Stimulated activated CD8-positive, alpha-beta memory T cell treated with anti-CD3 and anti-CD28 coated beads, Interleukin-7, amount 100 ng/mL, for 48 hours (primary cell): ENCODE measurements at places on chromosomes 4 and X.
A peak's percentile ranks its signal among the peaks of the same experiment; 100 is the strongest.

DNA sequence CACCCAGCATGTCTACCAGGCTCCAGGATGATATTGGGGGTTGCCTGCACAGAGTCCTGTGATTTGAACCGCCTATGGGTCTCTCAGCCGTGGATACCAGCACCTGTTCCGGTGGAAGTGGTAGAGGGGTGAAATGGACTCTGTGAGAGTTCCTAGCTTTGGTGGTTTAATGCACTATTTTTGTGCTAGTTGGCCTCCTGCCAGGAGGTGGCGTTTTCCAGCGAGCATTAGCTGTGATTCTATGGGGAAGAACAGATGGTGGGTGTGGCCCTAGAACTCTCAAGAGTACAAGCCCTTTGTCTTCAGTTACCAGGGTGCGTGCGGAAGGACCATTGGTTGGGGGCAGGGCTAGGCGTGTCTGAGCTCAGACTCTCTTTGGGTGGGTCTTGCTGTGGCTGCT lies 316.9 kb upstream of the AMOT start:
- DNase-seq: no peak

- no peak for DNase-seq
These were observed 90.4 kb downstream of the PHOX2B start for GRCh38 chr4:41658163-41658562.

DNA sequence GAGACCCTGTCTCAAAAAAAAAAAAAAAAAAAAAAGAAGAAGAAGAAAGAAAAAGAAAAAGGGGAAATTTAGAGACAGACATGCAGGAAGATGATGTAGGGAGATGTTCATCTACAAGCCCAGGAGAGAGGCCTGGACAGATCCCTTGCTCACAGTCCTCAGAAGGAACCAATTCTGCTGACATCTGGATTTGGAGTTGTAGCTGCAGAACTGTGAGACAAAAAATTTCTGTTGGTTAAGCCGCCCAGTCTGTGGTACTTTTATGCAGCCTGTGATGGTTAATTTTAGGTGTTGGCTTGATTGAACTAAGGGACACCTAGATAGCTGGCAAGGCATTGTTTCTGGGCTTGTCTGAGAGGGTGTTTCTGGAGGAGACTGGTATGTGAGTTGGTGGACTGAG lies 10.1 kb upstream of the STIM2 start:
- DNase-seq: no peak

- DNase-seq: no peak
These were observed 2.3 kb upstream of the UVSSA start for GRCh38 chr4:1344696-1345095.

- DNase-seq: no peak
These were observed 153.4 kb upstream of the QRFPR start for GRCh38 chr4:121534187-121534586.

DNA sequence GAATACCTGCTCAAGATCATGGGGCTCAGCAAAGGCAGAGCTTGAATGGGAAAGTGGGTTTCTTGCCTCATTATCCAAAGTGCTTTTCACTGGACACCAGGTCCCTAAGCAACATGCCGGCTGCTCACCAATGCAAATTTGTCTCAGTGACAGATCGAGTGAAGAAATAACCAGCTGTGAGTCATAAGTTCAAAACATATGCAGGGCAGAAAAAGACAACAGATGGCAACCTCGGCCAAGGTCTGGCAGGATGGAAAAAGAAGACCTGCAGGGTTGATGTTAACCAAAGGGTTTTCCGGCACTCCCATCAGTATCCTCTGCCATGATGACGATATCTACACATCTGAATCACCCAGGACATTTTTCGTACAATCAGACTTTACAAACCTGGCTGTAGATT lies 124.1 kb downstream of the AFAP1 start:
- no peak for DNase-seq

DNA sequence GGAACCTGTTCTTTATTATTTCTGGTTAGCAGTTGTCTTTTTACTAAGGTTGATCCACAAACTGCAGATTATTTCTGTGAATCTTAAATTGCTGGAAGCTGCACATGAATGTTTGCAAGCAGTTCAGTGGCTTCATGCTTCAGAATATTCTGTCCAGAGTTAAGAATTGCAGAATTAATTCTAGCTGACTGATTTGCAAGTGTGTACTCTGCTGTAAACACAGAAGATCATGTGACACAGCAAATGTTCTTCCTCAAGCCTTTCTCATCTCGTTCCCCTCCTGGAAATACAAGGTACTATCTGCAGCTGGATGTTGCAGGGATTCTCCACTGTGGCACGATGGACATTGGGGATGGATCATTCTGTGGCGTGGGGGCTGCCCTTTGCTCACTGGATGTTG lies 16.8 kb upstream of the CLTRN start:
- DNase-seq: no peak

DNA sequence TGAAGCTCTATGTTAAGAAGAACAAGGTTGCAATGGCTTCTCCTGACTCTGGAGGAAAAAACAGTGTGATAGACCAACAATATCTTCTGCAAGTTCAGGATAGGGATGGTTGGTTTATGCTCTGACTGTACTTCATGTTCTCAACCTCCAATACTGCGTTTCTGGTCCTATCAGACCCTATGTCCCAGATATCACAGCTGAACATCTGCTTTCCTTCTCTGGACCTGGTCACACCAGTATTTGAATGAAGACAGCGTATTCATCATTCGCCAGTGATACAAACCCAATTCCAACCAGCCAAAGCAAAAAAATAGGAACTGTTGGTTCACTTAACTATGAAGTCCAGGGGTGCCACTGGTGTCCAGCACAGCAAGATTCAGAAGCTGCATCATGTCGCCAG lies 124.5 kb upstream of the KLF3 start:
- DNase-seq: no peak

DNA sequence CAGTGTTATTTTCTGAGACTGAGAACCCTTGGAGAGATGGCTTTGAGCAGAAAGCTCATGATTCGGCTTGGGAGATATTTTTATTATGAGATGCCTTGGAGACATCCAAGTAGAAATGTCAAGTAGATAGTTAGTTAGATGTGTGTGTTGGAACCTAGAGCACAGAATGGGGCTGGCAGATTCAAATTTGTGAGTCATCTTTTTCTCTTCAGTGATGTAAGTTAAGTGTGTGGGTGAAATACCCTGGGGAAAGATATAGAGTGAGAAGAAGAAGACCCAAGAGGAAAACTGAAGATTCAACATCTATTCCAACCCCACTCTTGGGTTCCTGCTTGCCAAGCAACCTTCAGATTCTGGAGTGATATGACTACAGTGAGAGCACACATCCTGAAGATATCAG lies 580.8 kb upstream of the AMOT start:
- DNase-seq: no peak

DNA sequence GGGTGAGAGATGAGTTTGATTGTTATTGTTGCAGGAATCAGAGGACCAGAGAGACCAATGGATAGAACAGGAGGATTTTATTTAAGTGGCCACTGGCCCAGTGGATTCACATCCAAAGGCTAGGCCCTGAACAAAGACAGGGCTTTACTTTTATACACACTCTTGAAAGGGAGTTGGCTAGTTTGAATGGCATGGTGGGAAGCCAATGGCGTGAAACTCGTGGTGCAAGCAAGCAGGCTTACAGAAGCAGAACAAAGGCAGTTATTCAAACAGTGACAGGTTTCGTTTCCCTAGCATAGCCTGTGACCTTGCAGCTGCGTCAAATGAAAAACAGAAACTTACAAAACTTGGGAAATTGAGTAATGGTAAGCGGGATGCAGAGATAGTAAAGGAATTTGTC lies 110.2 kb upstream of the PRDX4 start:
- no peak for DNase-seq

DNA sequence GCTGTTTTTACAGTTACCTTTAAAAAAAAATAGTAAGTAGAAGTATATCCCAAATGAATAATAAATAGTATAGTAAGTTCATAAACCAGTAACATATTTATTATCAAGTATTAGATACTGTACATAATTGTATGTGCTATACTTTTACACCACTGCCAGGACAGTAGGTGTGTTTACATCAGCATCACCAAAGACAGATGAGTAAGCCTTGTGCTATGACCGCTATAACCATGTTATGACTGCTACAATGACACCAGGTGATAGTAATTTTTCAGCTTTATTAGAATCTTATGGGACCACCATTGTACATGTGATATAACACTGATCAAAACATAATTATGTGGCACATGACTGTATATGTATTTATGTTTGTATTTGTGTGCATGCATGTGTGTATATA lies 27.3 kb downstream of the PABPC4L start:
- no peak for DNase-seq

DNA sequence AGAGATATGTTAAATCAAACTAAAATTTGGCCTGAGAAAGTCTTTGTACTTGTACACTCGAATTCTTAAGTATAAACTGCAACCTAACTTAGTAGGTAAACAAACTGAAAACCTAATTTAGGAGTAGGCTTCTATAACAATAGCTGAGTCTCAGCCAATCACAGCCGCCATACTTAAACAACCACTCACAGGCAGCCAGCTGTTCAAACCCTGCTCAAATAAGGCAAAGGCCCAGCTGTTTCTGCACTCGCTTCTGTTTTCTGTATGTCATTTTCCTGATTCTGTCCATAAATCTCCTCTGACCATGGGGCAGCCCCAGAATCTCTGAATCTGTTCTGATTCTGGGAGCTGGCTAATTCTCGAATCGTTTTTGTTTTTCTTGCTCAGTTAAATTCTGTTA lies 7.8 kb upstream of the PLS3 start:
- no peak for DNase-seq

DNA sequence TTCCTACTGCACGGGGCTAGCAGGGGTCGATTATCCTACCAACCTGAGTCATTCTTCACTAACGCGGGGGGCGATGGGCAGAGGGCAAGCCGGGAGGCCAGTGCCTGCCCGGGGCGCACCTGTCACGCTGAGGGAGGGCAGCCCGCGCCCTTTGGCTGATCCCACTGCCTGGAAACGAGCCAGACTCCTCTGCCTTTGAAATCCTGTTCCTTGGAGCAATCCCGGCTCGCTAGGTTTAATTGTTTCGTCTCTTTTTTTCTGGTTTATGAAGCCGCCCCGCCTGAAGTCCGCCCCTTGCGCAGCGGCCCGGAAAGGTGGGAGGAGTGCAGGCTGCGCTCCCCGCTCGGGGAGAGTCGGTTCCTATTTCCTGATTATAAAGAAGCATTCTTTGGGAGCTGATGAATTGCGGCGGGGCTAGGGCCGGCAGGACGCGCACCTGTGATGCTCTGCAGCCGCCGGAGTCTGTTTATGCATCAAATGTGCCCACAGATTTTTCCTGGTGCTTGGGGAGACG lies 484.2 kb downstream of the BCOR start:
- no peak for DNase-seq

DNA sequence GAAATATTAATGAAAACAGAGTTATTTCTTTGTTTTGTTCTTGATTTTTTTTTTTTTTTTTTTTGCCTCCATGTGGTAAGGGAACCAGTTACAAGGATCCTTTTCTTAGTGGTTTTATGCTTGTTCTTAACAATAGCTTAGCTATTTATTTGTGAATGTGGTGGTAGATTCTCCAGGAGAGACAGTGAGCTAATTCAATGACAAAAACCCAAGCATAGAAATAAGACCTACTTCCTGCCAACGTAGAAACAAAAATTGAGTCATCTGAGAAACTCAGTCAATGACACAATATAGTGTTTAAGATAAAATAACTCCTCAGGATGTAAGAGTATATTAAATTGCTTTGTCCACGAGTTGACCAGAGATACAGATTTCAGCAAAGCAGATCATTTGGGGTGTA lies 863.8 kb upstream of the PABPC4L start:
- DNase-seq: no peak

- DNase-seq: no peak
These were observed 69.6 kb downstream of the ENPP6 start for GRCh38 chr4:184147858-184148737.

GRCh38 chrX:44228621-44229020 lies 114.9 kb downstream of the EFHC2 start:
- DNase-seq: no peak

GRCh38 chrX:1453395-1453783 lies 680 bp upstream of the ASMTL start:
- DNase-seq: peak; percentile 44

- no peak for DNase-seq
These were observed 1.1 kb upstream of the EDNRA start for GRCh38 chr4:147479786-147480185.

DNA sequence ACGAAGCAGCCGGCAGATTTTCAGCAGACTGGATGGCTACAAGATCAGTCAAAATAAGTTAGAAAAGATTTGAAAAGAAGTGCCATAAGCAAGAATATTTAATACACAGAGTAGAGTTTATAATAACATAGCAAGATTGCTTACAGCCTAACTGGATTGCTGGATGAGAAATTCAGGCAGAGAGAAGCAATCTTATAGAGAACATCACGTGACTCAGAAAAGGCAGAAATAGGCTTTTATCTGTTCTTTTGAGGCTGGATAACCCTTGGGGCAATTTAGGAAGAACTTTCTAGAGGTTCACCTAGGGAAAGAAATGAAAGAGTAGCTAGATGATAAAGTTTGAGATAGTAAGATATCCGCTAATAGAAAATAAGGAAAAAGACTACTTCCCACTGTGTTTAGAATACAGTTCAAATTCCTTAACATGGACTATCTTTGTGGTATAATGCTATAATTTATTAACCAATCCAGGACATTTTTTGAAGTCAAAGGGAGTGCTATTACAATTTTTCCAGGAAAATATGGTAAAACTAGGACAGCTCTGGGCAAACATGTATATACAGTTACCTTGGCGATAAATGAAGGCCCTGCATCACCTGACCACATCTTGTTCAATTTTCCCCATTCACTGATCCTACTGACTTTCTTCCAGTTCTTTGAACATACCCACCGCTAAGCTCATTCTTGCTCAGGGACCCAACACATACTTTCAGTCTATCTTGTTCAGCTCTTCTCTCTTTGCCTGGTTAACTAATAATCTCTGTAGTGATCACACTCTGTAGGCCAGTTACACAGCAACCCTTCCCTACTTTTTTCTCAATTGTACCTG lies 12.7 kb upstream of the SPCS3 start:
- no peak for DNase-seq

- DNase-seq: no peak
These were observed 28.5 kb downstream of the SRPX start for GRCh38 chrX:38192007-38192810.

GRCh38 chr4:25904748-25905082 lies 9.3 kb upstream of the SMIM20 start:
- DNase-seq: no peak

DNA sequence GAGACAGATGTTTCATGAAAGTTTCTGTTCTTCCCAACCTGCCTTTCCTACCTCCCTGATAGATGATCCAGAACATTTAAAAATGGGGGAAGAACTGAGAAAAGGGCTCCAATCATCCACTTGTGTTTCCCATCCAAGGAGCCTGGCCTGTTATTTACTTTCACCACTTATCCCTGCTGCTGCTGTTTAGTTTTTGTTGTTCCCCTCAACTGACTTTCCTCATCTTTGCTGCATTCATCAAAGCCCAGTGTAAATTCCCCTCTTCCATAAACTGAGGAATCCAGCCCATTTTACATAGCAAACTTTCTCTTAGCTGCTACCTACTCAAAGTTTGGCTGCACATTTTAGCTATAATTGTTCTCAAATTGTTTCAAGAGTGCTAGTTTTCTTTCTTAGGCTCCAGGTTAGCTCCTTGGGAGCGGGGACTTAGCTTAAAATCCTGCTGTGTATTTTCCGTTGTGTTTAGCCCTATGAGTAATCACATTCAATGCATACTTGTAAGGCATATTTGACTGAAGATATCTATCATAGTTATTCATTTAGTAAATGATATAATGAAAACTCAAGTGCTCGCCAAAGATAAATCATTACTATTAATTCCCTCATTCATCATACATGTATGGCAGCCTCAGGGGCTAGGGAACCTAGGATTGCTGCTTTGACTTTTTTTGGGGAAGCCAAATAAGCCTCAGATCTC lies 1.4 kb upstream of the PTPN13 start:
- DNase-seq: no peak

GRCh38 chr4:21009956-21010355 lies 309.7 kb downstream of the PACRGL start:
- DNase-seq: no peak
